ENCODE measurements at places on chromosomes 2 and 18.
A peak's percentile ranks its signal among the peaks of the same experiment; 100 is the strongest.

- no peak for DNase-seq
Measured at GRCh38 chr2:126275098-126275497, 380.9 kb upstream of the GYPC start.

DNA sequence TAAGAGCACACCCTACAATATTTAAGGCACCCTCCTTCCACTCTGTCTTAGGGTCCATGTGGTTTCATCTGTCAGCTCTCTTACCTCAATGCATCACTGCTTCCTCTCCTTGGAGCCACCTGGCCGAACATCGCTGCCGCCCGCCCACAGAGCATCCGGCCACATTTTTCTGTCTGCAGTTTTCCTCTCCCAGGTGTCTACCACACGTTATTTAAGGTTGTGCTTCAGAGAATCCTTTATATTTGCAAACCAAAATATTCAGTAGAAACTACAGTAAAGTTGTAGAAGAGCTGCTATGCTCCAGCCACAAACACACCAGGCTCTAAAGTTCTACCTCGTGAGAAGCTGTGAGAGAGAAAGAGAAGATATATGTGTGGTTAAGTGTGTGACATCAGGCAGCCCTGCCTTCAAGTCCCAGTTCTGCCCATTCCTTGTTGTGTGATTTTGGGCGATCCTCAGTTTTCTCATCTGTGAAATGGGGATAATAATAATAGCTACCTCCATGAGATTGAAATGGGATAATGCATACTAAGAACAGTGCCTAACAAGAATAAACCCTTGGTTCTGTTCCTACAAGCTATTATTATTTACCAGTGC lies 4.9 kb upstream of the STK17B start:
- no peak for DNase-seq

- no peak for DNase-seq
Measured at GRCh38 chr2:11808016-11808400, 61.6 kb downstream of the LPIN1 start.

GRCh38 chr2:239040152-239040761 lies 192.4 kb downstream of the TWIST2 start:
- no peak for DNase-seq

DNA sequence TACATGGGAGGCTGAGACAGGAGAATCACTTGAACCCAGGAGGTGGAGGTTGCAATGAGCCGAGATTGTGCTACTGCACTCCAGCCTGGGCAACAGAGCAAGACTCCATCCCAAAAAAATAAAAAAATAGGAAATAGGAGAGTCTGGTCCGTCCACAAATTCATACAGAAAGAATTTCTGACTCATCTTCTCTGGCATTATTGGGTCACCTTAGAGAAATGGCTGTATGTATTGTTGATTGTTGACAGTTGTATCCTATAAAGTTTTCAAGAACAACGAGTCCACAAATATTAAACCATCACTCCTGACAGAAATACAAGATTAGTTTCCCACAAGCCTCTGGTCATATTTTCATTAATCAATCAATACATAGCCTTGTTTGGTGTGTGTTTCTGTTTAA lies 20.4 kb downstream of the RBM43 start:
- no peak for DNase-seq

GRCh38 chr2:203809084-203809521 lies 58.5 kb upstream of the CTLA4 start:
- DNase-seq: no peak

GRCh38 chr18:41600693-41601391 lies 354.2 kb upstream of the PIK3C3 start:
- DNase-seq: no peak

DNA sequence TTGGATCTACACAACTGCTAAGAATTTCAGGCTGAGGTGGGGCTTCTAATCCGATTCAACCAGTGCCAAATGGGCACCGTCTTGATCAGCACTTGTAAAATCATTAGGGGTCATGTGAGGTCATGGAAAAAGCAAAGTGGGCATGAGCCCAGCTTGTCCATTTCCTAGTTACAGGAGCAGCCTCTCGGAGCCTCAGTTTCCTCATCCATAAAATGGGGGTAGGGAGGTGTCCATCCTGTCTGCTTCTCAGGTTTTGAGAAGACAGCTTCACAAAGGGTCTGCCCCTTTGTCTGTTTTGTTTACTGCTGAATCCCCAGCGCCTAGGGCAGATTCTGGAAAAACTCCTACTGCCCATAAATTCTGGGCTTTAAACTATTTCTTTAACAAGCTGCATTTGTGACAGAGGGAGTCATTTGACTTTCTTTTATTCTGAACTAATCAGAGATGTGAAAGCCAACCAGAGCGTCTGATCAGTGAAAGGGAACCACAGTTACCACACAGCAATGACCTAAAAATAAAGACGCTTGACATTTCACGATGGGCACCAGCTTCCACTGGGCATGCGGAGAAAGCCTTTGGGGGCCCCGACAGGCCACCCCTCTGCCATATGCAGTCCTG lies 38.9 kb downstream of the DNMT3A start:
- DNase-seq: no peak

- DNase-seq: peak; percentile 77
Measured at GRCh38 chr2:104863468-104864279, 9.8 kb downstream of the POU3F3 start.

GRCh38 chr2:64861452-64862397 lies 127.5 kb upstream of the SLC1A4 start:
- DNase-seq: no peak

- DNase-seq: no peak
Measured at GRCh38 chr2:182179176-182179575, 193.5 kb downstream of the PPP1R1C start.

DNA sequence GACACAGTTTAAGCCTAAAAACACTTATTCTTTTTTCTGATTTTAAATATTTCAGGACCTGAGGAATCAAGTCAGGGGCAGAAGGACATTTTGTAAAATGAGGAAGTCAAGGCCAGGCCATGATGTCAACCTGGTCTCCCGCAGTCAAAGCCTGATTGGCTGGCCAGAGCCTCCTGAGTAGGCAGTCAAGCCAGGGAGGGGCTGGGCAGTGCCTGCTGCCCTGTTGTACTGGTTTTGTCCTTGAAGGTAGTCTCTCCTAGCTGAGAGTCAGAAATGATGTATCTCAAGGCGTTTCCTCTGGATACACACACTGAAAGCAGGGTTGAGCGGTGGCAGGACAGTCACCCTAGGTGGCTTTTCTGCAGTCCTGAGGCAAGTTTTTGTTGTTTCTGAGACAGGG lies 19.8 kb downstream of the CCT7 start:
- no peak for DNase-seq

GRCh38 chr18:58896268-58896667 lies 31.6 kb downstream of the ZNF532 start:
- no peak for DNase-seq
